Omental fat pad (tissue), 4 donors: ENCODE measurements at places on chromosomes 5 and 9.

DNA sequence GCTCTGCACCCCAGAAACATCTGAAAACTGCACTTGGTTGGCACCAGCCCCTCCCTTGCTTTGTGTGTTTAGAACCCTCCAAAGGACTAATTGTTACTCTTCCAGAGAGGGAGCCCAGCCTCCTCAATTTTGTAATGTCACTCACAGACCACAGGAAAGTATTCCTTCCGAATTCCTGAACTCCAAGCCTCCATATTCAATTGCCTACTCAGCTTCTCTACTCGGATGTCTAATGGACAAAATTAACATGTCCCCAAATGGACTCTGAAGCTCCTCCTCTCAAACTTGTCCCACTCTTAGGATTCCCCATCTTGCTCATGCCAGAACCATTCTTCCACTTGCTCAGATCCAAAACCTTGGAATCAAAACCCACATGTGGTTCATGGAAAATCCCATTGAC lies 3.9 kb upstream of the TMEM171 start:
- DNase-seq = no peak

- no peak for DNase-seq
These were observed 169.1 kb downstream of the CSNK1G3 start for GRCh38 chr5:123681061-123681460.

DNA sequence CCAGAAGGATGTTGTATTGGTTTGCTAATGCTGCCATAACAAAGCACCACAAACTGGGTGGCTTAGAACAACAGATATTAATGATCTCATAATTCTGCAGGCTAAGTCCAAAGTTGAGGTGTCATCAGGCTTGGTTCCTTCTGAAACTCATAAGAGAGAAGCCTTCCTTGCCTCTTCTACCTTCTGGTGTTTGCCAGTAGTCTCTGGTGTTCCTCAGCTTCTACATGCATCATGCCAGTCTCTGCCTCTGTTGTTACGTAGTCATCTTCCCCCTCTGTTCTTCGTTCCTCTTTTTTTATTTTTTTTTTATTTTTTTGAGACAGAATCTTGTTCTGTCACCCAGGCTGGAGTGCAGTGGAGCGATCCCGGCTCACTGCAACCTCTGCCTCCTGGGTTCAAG lies 61.8 kb downstream of the LRRC70 start:
- no peak for DNase-seq

GRCh38 chr5:13814301-13814700 lies 130.2 kb downstream of the DNAH5 start:
- no peak for DNase-seq

DNA sequence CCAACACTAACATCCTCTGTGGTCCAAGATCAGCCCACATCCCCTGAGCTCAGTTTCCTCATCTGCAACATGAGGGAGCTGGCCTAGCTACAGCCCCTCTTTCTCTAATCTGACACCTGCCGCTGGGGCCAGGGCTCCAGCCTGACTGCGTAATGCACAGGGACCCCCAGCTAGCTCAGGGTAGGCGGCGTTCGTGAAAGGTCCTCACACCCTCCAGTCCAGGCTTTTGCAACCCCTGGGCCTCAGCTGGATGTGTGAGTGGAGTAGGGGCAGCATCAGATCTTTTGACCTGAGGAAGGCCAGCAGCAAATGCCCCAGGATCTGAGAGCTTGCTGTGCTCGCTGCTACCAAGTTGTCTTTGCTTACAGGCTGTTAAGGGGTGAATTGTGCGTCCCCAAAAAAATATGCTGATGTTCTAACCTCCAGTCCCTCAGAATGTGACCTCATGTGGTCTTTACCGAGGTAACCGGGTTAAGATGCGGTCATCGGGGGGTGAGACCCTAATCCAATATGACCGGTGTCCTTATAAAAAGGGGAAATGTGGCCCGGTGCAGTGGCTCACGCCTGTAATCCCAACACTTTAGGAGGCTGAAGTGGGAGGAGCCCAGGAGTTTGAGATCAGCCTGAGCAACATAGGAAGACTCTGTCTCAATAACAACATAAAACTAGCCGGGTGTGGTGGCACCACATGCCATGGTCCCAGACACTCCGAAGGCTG lies 47.8 kb downstream of the PLPP7 start:
- no peak for DNase-seq

- DNase-seq = no peak
These were observed 1032.3 kb upstream of the NUDT12 start for GRCh38 chr5:104594850-104595249.

DNA sequence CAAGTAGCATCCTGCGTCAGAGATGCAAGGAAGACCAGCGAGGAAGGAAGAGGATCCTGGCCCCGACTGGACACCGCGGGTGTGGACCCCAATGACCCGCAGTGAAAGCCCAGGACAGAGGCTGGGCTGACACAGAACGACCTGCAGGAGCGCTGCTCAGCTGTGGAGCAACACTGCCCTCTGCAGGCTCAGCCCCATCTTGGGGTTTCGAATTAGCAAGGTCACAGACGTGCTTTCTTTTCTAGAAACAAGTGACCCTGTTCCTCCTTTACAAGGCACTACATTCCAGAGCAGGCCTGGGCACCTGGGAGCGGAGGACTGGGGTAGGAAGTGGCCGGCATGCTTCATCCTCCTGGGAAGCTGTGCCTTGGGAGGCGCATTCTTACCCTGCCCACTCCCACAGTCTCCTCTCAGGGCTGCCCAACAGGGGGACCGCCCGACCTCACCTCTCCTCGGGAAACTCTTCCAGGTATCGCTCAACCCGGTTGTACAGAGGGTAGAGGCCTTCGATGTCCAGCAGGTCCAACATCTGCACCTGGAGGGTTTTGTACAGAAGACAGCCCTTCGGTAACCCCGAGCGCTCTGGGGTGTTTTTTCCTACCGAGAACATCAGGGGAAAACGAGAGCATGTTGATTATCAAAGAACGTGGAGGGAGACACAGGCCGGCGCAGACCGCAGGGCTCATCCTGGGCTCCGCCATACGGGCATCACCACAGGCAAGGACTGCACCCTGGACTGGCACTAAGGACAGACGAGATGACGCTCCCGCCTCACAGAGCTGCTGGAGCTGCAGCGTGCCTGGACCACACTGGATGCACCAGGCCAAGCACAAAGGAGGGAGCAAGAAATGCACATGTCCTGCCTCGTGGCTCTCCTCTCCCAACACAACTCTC lies 35.0 kb downstream of the IPPK start:
- peak; percentile 77 for DNase-seq

- DNase-seq = no peak
These were observed 120.2 kb downstream of the SEMA6A start for GRCh38 chr5:116454417-116454927.

- no peak for DNase-seq
These were observed at the start of gene PHF24 for GRCh38 chr9:34957492-34958410. Gene PHF24 (plus strand): TSS chr9:34958285. CDS start chr9:34971299, 13,014 bp downstream.

DNA sequence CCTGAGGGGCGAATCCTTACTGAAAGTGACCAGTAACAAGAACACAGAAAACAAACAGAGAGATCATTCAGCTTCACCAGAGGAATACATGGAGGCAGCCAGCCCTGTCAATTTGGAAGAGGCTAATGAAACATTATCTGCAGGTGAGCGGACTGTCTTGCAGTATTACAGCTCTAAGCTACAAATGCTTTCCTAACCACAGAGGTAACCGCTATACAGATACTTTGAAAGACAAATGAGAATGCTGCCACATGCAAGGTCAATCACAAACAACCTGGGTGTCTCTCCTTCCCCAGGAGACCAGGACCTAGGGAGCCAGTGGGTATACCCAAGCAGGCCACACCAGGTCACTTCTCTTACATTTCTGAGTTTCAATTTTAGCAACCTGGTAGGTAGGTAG lies 30.2 kb downstream of the EFNA5 start:
- DNase-seq = no peak

DNA sequence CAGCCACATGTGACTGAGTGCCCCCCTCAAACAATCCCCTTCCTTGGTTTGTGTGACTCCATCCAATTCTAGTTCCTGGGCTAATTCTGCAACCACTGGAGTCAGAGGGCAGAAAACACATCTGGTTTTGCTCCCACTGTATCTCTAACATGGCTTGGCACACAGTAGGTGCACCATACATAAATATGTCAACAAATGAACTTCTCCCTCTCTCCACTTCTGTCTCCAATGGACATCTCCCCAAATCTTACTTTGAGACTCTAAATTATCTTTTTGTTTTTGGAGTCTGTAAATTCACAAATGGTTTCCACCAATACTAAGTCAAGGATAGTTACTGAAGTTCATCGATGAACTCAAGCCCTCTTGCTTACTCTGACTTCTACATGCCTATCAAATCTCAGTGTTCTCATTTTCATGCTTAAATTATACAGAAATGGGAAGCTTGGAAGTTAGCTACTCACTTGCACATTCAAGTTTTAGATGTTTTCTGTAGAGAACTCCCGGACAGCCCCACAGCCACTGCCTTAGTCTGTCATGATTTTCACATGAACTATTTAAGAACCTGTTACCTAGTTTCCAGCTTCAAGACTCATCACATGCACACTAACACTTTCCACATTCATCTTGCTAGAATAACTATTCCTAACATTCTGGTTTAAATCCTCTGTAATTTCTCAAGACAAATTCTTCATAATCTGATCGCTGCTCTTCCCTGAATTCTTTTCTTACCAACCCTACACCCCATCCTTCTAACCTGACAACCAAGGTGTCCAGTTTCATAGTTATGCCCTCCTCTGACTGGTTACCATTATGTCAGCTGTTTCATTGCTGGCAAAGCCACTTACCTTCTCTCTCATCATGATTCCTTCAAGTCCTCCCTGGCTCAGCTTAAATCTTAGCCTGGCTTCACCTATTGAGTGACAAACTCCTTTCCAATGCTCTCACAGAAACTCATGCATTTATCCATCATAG lies 6.0 kb downstream of the RPL37 start:
- DNase-seq = no peak

DNA sequence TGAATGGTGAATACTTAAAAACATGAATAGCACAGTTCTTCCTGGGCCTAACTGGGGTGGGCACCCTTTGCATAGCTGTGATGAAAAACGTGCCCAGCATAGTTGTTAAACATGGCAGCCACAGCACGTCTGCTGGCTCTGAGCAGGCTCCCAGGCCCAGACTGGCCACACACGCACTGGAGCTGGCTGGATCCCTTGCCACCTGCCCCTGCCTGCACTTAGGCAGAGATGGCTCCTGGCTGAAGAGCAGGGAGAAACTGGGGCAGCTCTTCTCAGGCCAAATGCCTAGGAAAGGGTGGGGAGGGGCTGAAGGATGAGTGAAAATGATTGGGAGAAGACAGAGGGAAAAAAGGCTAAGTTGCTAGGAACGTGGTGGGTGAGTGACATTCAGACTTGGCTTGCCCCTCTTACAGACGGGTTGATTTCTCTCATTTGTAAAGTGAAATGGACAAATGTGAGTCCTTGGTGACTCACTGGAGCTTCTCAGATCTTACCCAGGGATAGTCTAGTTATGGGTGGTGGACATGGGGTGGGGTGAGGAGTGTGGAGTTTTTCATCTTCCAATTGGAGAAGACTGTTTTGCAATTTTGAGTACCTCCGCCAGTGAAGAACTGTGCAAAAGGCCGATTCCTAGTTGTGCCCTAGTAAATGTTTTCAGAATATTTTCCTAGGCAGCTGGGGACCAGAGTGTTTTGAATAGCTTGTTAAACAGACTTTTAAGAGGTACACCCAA lies 42.4 kb downstream of the TRIO start:
- DNase-seq = no peak

DNA sequence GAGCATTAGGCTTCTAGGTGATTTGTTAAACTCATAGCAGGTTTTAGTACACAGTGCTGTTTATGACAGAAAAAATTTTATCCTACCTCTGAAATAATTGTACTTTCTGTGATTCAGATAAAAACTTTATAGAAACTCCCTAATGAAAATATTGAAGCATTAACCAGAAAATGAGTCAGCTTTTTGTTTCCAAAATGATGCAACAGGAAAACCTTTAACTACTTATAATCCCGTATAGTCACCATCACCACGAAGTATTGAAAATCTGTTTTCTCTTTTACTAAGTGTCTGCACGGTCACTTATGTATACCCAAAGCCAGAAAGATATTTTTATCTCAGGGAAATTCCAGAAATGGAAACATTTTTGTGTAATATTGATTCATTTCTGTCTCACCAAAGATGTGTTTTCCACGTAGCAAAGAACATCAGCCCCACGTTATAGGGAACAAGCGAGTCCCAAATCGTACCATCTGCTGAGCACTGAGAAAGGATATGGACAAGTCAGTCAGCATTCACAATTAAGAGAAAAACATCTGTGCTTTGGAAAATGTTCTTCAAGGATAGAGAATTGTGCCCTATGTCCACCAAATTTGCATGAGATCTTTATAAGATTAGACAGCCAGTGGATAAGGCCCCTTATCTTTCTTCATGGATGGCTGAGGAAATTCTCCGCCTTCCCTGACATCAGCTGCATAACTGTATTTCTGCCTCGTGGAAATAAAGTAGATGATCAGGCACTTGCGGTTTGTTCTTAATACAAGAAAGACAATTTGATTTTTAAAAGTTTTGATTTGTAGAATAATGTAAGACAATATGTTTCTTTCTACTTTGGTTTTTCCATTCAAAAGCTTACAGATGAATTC lies 41.9 kb downstream of the TNFAIP8 start:
- DNase-seq = no peak

GRCh38 chr9:117073071-117073470 lies 341.8 kb downstream of the ASTN2 start:
- no peak for DNase-seq
